ENCODE measurements at places on chromosomes 12 and 14.

GRCh38 chr14:91872011-91872501, 4.7 kb upstream of the TC2N start:
- DNase-seq, result no peak

- DNase-seq, result no peak
Measured at GRCh38 chr14:80477388-80478160, 266.3 kb upstream of the DIO2 start.

DNA sequence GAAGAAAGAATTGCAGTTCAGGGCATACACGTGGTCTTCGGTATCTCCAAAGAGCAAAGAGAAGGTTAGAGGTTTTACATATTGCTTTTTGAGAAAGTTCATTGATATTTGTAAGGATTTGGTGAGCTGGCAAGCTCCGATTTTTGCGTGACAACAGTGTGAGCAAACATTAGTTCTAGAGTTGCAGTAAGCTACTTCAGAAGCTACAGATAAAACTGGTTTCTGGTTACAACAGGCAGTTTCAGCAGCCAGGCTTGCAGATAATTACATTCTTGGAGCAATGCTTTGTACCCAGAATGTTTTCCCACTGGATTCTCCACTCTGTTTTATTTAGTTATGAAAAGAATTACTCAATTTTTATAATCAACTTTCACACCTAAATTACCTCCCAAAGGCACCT, 28.2 kb downstream of the KLRK1 start:
- DNase-seq, result no peak

- DNase-seq, result no peak
Measured at GRCh38 chr14:67457782-67458181, 30.7 kb downstream of the TMEM229B start.

DNA sequence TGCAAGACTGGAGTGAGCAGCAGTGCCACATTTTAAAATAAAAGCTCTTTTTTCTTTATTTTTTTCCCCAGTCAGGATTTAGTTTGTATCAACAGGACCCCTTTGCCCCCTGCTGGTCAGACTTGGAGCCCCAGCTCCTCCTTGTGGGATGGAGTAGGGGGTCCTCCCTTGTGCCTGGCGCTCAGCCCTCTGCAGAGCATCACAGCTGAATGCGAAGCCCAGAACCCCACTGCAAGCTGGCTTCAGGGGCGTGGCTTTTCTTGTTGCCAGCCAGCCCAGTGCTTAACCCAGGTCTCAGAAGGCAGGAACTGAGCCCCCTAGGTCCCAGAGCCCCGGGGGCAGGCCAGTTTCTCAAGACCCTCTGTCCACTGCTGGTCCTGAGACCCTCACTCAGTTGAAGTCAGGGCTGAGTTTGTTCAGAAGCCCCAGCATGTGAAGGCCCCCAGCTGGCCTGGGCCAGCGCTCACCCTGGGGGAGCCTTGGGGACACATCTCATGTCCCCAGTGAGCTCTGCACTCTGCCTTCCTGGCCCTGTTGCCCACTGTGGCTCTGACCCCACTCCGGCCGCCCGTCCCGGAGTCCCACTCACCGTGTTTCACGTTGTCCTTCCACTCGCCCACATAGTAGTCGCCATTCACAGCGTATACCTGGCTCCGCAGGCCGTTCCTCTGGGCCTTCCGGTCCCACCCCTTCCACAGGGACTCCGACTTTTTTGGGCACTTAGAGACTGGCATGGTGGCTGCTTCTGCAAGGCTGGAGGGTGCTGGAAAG, 519 bp downstream of the MORN3 start:
- no peak for DNase-seq

- DNase-seq, result no peak
Measured at GRCh38 chr14:86003998-86004397, 474.1 kb downstream of the FLRT2 start.

GRCh38 chr12:116142936-116143898, 134.3 kb downstream of the MED13L start:
- no peak for DNase-seq

- no peak for DNase-seq
Measured at GRCh38 chr14:90791486-90791885, 24.7 kb downstream of the TTC7B start.

- DNase-seq, result no peak
Measured at GRCh38 chr14:99030454-99030853, 241.5 kb downstream of the BCL11B start.

DNA sequence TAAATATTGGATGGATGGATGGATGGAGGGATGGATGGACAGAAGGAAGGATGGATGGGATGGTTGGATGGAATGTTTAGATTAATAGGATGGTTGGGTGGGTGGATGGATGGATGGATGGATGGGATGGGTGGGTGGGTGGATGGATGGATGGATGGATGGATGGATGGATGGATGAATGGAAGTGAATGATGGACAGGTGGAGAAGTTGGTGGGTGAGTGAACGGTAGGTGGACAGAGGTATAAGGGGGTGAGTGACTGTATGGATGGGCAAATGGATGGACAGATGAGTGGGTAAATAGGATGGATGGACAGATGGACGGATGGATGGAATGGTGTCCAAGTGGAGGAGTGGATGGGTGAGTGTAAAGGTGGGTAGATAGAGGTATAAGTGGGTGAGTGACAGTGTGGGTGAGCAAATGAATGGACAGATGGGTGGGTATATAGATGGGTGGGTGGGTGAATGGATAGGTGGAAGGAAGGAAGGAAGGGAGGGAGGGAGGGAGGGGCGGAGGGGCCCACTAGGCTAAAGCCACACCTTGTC, 41.9 kb downstream of the HRK start:
- no peak for DNase-seq
